Hindlimb muscle (tissue), 1 donor: ENCODE measurements at places on chromosomes 4 and X. TPM values are rescaled to one million over a fixed set of nuclear protein-coding genes. Genes with fewer than 3 reads are reported as not detected.

GRCh38 chr4:111605111-111605510 lies 540.1 kb upstream of the FAM241A start:
- no peak for DNase-seq

GRCh38 chr4:41693629-41694028 lies 54.9 kb downstream of the PHOX2B start:
- DNase-seq = peak; percentile 11

DNA sequence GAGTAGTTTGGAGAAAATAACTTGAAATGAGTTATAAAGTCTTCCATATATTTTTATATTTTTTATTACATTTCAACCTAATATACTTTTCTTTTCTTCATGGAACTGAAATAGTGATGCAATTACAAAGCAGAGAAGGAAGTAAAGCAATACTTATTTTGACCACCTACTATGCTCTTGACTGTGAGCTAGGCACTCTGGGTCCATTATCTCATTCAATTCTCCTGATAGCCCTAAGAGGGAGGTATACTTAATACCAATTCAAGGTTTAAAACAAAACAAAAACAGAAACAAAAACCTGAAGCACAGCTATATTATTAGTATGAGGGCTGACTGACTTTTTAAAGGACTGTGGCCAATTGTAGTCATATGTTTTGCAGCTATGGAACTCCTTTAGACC lies 193.5 kb downstream of the MAD2L1 start:
- no peak for DNase-seq

DNA sequence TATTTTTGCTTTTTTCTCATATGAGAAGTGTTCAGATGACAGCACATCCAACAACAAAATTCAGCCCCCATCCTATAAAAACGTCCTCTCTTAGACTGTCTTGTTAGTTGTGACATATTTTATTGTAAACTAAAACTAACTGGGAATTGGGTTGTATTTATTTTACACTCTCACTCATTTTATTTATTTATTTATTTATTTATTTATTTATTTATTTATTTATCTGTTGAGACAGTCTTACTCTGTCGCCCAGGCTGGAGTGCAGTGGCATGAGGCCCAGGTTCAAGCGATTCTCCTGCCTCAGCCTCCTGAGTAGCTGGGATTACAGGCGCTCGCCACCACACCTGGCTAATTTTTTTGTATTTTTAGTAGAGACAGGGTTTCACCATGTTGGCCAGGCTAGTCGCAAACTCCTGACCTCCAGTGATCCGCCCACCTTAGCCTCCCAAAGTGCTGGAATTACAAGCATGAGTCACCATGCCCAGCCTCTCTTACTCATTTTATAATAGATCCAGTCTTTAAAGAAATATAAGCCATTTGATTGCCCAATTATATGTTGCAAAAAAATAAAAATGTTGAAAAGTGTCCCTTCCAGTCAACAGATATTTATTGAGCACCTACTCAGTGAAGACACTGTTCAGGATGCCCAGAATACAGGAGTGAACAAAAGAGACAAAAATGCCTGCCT lies 44.6 kb downstream of the PALLD start:
- no peak for DNase-seq

The SPOCK3 gene
- 0.90 TPM for polyA plus RNA-seq

GRCh38 chr4:102535398-102536082 lies 34.4 kb downstream of the NFKB1 start:
- DNase-seq = no peak

The TMEM31 gene
- polyA plus RNA-seq = 1.1 TPM

DNA sequence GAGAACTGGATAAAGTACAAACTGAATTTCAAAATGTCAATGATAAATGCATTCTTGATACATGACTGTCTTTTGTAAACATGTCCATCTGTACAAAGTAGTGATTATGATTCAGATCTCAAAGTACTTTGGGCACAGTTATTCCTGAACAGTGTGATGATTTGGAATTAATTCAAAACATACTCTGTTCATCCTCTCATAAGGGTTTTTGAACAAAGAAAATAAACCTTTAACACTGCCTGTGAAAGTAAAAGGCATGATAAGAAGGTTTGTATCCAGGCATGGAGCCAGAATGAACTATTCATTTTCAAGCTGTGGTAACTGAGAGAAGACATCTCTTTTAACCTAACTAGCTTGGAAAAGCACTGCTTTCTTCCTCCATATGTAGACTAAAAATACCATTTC lies 883 bp upstream of the KLHL4 start:
- no peak for DNase-seq

The RNF128 gene
- polyA plus RNA-seq = not detected

DNA sequence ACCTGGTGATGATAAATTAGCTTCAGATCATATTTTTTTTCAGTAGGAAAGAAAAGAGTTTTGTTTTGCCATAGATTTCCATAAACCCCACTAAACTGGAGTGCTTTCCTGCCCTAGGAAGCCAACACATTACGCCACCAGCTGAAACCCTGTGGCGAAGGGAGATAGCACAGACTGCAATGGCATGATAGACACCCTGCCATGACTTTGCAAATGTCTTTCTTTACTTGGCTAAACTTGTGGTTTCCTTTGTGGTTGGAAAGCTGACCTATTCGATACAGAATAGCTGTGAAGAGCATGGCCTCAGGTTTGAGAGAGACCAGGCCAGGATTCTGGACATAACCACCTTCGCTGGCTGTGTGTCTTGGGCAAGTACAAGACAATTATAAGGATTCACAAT lies 19.1 kb downstream of the MFAP3L start:
- DNase-seq = no peak

GRCh38 chrX:131441033-131441432 lies 102.8 kb upstream of the OR13H1 start:
- no peak for DNase-seq

The DCAF12L1 gene
- polyA plus RNA-seq = 1.3 TPM

- peak; percentile 51 for DNase-seq
Observed at GRCh38 chrX:72208126-72208800, 26.7 kb downstream of the PIN4 start.

The TMEM35A gene
- 1.5 TPM for polyA plus RNA-seq

The ZAR1 gene
- not detected for polyA plus RNA-seq

- no peak for DNase-seq
Observed at GRCh38 chr4:145531223-145531622, 49.6 kb downstream of the SMAD1 start.

The HMGN5 gene
- 3.8 TPM for polyA plus RNA-seq
